ENCODE measurements at places on chromosomes 7 and 10.

- DNase-seq, result no peak
Observed at GRCh38 chr10:131354380-131354779, 42.9 kb upstream of the TCERG1L start.

- DNase-seq, result no peak
Observed at GRCh38 chr10:103442031-103442461, 10.1 kb downstream of the CALHM2 start.

GRCh38 chr10:79133416-79133815, 64.7 kb downstream of the ZMIZ1 start:
- DNase-seq, result no peak

DNA sequence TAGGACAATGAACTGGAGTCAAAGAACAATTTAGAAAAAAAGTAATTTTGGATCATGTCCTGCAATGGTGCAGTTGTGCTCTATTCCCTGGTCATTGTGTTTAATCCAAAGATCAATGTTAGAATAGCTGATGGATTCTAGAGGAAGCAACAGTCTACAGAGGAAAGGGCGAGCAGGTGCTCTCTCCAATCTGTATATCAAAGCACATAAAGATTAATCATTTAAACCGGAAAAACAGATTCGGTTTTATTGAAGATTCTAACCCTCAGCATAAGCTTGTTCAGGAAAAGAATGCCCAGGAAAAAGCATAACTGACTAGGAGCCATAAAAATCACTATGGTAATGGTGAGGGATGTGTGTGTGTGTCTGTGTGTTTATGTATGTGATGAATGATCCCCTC, 110.3 kb downstream of the MALRD1 start:
- DNase-seq, result no peak

All from colonic mucosa (tissue), 4 donors.